ENCODE measurements at places on chromosomes 5 and 9. TPM values are rescaled to one million over a fixed set of nuclear protein-coding genes. Genes with fewer than 3 reads are reported as not detected.

DNA sequence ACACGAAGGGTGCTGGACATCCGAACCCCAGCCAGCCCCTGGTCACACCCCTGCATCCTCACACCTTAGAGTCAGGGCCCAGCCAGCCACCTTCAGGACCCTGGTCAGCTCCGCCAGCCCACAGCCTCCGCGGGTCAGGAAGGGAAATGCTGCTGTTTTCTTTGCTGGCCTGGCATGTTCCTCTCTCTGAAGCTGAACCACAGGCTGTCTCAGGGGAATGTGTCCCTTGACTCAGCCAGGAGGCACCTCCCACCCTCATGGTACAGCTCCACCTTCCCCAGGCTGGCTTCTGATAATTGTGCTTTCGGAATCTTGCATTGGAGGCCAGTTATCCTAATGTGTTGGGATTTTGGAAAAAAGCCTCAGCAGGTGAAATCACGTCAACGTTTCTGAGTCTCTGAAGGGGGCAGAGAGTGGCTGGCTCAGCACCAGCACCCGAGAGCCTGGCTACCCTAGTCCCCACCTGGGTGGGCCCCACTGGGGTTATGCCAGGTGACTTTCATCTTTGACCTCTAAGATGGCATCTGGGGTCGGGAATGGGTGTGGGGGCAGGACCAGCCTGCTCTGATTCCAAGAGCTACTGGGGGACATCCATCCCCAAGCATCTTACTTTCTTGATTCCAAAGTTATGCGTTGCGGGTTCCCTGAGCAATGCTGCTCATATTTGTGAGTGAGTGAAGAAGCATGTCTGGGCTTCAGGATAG is 9.8 kb upstream of the OLFM1 start:
- H3K4me3 ChIP-seq: no peak overlapping the region
- H3K27me3 ChIP-seq: no peaks in the 10 kb centered on the region
- peak; percentile 40 for DNase-seq
- H3K36me3 ChIP-seq: no peaks in the 10 kb centered on the region

Gene SNCAIP
- total RNA-seq: 2.4 TPM

Gene UNC13B
- 14.6 TPM for total RNA-seq

DNA sequence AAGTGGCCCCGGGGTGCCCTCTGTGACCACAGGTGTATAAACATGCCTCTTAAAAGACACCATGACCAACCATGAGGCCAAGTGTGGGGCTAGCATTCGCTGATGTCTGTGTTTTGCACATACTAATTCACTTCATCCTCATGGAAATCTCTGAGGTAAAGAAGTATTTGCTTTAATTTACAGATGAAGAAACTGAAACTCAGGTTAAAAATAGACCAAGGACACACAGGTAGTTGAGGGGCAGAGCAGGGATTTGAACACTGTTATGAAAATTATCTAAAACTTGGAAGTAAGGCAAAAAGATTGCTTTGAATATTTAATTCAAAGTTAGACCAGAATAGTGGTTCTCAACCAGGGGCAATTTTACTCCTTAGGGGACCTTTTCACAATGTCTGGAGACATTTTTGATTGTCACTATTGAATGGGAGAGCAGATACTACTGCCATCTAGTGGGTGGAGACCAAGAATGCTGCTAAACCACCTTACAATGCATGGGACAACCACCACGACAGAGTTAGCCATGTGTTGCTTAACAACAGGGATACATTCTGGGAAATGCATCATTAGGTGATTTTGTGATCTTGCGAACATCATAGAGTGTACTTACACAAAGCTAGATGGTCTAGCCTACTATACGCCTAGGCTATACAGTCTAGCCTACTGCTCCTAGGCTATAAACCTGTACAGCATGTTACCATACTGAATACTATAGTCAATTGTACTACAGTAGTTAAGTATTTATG is 8.0 kb upstream of the FXN start:
- H3K4me3 ChIP-seq: no peak overlapping the region
- no peaks in the 10 kb centered on the region for H3K27me3 ChIP-seq
- no peak overlapping the region for H3K27ac ChIP-seq
- no peak for DNase-seq
- no peaks in the 10 kb centered on the region for H3K4me1 ChIP-seq

Gene CDH6
- 6.9 TPM for total RNA-seq
